SK-N-DZ (cell line): ENCODE measurements at places on chromosomes 7 and 10.

DNA sequence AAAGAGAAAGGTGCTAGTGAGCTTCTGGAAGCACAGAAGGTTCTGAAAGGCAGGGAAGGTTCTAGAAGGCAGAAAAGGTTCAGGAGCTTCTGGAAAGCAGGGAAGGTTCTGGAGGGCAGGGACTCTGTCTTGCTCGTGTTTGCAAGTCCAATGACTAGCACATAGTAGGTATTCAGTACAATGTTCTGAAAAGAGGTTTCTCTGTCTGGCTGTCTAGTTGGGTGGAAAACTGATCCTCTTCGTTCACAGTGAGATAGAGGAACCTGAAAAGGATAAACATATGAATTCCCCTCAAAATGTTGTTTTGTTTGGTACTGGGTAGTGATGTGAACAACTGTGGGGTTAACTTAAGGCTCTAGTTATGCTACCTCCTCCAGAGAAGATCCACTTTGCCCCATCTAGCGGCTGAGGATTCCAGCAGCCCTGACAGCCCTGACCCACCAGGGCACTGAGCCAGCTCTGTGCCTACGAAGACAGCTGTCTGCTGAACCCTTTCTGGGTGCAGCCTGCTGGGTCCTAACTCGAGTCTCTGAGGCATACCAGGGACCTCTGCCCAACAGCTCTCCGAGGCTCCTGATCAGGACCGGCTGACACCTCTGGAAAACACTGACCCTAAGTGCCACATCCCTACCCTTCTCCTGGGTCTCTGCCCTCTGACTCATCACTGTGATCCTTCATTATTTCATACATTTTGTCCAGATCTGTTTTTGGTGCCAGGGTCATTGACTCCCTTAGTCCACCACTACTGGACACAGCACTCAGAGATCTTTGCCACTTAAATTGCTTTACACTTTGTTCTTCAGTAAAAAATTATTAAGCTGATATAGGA lies 15.4 kb downstream of the PTPRN2 start:
- no peak for DNase-seq

DNA sequence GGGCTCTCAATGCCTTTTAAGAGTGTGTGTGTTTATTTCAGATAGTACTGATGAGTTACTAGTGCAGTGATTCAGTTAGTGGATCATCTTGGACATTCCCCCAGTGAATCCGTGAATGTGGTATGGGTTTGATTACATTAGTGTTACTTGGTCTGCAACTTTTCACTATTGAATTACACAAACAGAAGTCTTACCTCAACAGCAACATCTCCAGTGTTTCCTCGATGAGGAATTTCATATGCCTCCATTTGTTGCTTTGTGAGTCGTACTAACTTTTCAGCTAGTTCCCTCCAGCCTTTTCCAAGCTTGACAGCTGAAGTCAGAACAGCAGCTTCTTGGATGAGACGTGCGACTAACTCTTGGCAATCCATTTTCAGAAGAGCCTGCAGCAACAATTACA lies 63.2 kb downstream of the MACC1 start:
- DNase-seq, result no peak

DNA sequence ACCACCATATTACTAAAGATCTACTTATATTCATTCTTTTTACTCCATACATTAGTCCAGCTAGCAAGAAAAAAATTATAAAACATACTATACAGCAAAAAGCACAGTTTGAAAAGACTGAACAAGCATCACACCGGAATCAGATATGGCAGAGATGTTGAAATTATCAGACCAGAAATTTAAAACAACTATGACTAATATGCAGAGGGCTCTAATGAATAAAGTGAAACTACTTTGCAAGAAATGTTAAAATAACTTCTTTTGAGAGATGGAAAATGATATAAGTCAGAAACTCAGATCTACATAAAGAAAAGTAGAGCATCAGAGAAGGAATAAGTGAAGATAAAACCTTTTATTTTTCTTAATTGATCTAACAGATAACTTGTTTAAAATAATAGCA lies 50.9 kb downstream of the SGCE start:
- no peak for DNase-seq

DNA sequence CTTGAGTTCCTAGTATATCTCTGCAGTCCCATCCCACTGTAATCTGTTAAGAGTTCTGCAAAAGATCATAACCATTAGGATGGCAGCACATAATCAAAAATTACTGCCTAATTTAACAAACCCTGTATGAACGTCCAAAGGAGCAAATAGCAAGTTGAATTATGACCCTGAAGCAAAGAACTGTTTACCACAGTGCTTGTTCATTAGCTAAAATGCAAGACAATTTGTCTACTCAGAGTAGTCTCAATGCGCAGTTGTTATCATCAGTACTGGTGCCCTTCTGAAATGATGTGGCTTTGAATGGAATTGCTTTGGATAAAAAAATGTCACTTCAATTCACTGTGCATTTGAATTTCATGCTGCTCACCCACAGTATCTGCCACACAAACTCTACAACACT lies 817.0 kb downstream of the SORCS1 start:
- no peak for DNase-seq

DNA sequence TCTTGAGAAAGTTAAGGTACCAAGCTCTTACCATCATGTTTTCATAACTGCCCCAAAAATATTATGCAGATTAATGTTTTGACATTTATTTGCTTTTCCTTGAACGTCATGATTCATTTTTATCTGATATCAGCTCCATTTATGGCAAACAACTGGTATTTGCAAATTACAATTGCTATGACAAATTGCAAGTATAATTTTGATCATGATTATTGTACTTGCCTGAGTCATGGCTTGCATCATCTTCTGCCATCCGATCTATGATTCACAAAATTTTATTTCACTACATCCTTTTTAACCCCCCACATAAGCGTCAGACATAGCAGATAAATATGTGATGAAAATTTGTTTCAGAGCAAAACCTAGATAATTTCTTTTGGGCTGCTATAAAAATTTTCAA lies 155.0 kb downstream of the STK31 start:
- no peak for DNase-seq

- no peak for DNase-seq
Observed at GRCh38 chr10:128764190-128764589, 638.0 kb upstream of the MKI67 start.

GRCh38 chr7:157228864-157229422 lies 90.2 kb downstream of the UBE3C start:
- DNase-seq, result peak; percentile 15

DNA sequence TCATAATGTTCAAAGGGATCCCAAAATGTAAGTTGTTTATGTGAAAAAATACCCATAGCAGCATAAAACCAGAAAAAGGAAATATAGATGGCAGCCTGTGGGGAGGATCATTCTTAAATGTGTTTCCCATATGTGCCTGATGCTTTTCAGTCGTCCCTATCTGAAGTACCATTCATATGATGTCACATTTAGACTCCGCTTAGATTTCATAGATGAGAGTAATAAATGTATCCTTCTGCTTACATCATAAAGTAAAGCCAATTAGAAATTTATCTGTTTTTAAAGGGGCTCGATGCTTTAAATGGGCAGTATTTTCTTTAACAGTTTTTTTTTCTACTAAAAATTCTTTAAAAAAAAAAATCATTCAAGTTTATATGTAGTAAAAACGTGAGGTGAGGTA lies 136.1 kb downstream of the KAT6B start:
- DNase-seq, result no peak

DNA sequence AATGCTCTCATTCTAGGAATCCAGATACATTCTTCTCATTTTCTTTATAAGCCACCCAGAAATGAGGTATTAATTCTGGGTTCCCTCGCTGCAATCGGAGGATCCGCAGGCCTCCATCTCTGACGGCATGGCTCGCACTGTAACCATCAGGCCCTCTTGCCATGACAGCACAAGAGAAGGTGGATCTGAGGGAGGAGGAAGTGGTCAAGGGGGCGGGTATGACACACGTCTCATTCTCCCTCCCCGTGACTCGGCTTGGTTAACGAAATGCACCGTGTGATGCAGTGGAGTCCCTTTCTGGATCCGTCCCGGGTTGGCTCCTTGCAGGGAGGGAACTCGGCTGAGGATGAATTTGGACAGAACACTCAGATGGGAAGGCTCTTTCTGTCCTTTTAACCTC lies 280.2 kb downstream of the TCERG1L start:
- DNase-seq, result no peak

DNA sequence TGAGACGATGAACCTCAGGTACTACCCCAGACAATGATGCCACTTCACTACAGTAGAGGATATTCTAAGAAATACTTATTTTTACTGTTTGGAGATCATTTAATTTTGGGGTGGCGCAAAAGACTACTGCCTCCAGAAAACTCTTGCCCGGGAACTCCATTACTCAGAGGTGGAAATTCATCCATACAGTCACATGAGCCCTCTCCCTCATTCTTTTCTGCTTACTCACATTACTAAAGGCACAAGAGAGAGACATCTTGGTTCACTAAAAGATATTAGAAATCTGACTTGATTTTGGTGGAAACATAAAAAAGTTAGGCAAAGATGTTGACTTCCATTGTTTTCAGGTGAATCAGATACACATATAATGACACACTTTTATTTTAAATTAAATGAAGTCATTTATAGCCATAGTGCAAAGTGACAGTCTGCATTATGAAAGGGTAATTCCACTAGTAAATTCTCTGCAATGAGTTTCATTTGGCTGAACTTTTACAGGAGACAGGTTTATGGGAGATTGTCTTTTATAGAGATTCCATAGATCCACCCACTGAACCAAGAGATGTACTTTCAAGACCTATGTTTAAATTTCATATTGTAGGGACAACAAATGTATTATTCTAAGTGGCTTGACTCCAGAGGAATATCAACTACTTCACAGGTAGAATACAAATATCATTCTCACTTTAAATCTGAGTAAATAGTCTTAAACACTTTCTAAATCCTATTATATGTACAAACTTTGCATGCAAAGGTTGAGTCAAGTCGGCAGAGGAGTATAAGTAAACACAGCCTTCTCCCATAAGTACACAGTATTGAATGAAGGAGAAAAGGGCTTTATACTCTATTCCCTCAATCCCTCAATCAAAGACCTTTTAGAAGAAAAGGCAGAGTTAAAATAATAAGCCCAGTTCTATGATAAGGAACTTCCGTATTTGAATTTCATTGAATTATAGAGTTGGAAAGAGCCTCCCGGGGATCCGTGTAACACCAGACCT lies 18.8 kb downstream of the NEBL start:
- no peak for DNase-seq

DNA sequence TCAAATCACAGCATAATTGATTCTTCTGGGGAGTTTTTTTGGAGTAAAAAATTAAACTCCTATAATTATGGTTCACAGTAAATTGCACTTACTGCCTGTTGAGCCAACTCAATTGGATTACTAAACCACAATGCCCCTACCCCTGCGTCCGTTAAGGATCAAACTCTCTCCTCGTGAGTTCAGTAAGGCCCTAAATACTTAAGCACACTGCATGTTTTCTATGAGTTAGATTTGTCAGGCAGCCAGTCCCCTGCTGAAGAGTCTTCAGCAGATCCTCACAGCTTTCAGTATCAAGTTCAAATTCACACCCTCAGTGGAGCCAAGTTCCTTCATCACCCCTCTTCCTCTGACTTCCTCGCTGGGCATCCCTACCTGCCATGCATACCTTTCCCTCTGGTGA lies 275.0 kb upstream of the BMPER start:
- DNase-seq, result no peak

- no peak for DNase-seq
Observed at GRCh38 chr10:105953056-105953455, 1211.5 kb downstream of the SORCS1 start.

DNA sequence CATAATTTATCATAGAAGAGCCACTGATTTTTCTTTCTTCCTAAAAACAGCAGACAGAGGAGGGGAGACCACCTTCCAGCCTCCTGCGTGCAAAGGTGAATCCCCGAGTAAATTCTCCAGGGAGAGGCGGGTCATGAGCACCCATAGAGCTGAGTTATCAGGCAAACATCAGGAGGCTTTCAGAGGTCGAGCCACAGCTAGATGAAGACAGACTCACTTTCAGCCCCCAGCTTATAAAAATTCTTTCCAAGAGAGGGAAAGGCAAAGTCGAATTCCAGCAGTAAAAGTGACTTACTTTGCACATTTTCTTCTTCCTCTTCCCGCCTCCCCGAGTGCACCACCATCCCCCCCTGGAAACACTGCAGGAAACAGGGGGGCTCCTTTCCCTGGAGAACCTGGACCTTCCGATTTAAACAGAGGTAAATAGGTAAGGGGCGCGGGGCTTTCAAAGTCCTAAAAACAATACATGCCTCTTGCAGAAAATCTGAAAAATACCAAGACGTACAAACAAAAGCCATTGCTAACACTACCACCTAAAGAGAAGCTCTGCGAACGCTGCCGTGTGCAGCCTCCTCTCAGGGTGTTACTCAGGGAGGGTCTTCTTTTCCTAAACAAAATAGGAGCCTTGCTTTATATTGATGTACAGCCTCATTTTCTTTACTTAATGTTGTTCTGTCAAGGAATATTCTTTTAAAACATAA lies 163.8 kb downstream of the SVIL start:
- no peak for DNase-seq

DNA sequence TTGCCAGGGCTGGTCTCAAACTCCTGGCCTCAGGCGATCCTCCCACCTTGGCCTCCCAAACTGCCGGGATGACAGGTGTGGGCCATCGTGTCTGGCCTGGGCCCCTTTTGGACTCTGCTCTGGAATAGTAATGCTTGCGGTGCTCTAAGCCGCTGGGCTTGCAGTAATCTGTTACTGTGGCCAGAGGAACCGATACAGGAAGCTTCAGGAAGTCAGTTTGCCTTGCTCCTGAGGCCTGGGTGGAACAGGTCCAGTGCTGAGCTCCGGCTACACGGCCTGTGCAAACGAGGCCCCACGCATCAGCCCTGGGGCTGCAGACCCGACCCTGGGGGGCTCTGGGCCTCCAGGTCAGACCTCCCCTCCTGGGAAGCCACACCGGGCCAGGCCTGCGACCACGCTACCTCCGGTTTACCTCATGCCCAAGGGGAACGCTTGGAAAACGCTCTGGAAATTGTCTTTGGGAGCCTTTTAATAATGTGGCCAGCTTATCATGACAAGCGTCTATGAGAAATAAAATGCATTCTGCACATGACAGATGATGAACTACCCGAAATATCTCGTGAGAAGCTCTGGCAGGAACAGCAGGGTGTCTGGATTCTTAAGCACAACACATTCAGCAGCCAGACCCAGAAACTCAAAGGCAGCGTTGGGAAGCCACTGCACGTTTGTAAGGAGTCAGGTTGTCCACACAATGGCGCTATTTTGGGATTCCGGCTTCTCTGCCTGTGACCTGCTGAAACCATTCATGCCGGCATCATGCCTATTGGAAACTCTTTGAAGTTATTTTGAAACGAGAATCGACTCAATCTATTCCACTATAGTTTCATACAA lies 10.1 kb upstream of the ADAP1 start:
- DNase-seq, result peak; percentile 62

- no peak for DNase-seq
Observed at GRCh38 chr7:109044691-109045090, 475.0 kb downstream of the DNAJB9 start.

DNA sequence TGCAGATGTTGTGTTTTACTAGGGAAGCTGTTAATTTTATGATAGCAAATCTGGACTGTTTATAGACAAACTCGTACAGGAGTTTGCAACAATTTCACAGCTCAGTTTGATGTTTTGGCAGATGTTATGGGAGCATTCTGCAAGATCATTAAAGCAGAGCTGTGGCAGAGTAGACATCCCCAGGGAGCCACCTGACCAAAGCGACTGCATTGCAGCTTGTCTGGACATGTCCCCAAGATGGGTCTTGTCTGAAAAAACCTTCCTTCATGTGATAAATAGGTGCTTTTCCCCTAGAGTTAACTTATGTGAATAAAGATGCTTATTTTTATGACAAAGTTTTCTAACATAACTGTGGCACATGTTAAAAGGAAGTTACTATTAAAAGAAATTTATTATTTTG lies 91.2 kb upstream of the GPR141 start:
- no peak for DNase-seq

GRCh38 chr10:85557077-85557476 lies 809.5 kb downstream of the GRID1 start:
- DNase-seq, result no peak
